ENCODE measurements at places on chromosomes 1 and 21.

DNA sequence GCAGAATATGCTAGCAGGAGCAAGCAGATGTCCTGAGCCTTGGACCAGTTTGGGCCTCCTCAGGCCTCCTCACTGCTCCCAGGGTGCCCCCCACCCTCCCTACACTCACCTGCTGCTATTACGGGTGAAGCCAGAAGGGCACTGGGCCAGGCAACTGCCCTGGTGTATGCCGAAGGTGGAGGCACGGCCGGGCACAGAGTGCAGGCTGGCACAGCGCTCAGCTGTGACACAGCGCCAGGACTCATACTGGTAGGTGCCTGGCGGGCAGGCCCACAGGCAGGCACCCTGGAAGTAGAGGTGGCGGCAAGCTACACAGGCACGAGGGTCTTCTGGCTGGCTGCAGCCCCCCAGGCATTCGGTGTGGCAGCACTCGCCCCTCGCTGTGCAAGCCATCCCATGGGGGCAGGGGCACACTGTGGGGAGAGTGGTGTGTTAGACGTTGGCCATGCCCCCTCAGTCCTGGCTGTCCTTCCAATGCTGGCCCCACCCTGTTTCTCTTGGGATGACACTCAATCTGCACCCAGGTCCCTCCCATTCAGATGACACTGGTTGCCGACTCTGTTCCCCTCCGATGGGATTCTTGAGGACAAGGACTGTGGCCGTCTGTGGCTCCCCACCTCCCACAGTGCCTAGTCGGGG is 7.0 kb downstream of the INSRR start:
- no peak for DNase-seq

DNA sequence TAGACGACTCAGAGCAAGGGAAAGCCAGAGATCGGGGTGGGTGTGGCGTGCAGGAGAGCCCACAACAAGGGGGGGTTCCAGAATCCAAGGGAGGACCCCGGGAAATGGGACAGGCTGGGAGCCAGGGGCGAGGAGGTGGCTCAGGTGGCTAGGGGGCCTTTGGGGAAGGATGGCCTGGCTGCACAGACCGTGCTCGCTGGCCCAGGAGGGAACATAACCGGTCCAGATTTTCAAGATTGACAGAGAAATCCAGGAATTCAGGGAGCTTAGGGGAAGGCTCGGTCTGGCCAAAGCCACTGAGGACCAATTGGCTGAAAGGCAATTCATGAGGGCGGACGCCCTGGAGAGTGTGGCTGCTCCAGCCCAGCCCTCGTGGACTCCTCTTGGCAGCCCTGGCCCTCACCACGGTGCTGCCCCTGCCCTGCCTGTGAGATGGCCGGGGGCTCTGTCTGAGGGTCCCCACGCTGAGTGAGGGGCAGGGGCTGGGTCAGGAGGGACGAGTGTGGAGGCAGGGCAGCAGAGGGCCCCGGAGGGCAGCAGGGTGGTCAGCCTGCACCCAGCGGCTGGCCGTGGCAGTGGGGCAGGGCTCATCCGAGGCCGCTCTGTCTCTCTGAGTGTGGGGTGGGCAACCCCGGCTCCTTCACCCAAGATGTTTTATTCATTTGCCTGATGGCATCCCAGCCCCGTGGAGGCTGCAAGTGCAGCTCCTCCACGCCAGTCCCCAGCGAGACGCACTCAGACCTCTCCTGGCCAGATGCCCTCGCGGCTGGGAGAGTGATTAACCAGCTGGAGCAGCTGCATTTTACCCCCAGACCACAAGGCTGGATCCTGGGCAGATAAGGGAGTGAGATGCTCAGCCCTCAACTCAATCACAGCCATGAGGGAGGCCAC is 5.6 kb upstream of the LRRC3 start:
- DNase-seq: no peak

DNA sequence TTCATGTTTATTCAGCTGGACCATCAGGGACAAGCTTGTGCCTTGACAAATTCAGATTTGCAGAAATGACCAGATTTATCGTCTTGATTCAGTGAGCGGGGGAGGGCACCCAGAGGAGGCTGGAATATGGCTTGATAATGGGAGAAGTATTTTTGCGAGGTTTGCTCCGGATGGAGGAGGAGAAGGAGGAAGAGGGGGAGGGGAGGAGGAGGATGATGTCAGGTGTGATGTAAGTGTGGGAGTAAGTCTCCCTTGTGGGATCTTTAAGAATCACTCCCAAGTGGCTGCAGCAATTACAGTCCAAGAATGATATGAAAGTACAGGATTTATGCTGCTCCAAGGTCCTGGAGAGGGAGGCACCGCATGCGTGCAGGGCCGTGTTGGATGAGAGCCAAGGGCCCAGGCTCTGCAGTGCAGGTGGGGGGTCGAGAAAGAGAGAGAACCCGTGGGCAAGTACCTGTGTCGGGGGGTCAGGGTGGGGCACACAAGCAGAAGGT is 5.6 kb upstream of the ZNF496 start:
- DNase-seq: no peak

DNA sequence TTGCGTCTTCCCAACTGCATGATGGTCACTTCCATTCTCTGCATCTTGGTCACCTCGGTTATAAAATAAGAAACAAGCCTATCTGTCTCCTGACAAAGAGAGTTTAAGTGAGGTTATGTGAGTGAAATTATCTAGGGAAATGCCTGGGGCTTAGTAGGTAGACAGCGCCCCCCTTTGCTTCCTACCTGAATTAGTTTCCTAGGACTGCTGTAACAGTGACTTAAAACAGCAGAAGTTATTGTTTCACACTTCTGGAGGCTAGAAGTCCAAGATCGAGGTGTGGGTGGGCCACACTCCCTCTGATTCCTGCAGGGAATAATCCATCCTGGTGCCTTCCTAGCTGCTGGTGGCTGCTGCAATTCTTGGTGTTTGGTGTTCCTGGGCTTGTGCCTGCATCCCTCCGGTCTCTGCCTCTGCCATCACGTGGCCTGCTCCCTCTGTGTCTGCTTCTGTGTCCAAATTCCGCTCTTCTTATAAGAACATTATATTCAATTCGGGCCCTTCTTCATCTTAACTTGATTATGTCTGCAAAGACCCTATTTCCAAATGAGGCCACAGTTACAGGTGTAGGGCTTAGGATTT is 92.6 kb downstream of the IGSF21 start:
- no peak for DNase-seq

DNA sequence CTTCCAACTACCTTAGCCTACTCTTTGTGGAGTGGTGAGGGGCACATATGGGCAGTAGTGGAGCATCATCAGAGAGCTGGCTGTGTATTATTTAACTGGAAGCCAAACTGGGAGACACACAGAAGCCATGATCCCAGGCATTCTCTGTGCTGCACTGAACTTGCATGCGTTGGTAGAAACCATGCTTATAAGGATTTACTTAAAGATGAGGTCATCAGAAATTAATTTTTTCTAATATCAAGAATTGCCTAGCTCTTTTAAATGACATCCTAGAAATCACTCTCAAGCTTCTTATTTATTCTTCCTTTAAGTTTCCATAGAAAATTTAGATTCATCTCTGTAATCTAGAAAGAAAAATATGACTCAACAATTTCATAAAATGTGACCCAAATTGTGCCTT is 136.2 kb downstream of the KCNK1 start:
- DNase-seq: no peak

- DNase-seq: no peak
Measured at GRCh38 chr1:239896980-239897379, 194.7 kb upstream of the FMN2 start.

GRCh38 chr1:42322577-42322976 is 12.5 kb downstream of the FOXJ3 start:
- DNase-seq: no peak

DNA sequence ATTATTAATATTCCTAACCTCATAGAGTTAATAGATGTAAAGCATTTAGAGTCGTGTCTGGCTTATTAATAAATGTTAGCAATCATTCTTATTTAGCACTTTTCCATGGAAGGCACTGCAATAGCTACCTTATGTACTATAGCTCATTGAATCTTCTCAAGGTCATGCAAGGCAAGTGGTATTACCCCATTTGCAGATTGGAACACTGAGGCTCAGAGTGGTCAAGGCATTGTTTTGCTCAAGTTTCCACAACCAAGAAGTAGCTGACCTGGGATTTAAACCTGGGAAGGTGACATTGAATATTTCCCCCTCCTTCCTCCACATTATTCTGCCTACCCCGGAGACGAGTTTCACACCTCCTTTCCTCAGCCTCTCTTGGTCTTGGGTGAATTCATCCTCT is 37.8 kb upstream of the EYA3 start:
- DNase-seq: no peak

DNA sequence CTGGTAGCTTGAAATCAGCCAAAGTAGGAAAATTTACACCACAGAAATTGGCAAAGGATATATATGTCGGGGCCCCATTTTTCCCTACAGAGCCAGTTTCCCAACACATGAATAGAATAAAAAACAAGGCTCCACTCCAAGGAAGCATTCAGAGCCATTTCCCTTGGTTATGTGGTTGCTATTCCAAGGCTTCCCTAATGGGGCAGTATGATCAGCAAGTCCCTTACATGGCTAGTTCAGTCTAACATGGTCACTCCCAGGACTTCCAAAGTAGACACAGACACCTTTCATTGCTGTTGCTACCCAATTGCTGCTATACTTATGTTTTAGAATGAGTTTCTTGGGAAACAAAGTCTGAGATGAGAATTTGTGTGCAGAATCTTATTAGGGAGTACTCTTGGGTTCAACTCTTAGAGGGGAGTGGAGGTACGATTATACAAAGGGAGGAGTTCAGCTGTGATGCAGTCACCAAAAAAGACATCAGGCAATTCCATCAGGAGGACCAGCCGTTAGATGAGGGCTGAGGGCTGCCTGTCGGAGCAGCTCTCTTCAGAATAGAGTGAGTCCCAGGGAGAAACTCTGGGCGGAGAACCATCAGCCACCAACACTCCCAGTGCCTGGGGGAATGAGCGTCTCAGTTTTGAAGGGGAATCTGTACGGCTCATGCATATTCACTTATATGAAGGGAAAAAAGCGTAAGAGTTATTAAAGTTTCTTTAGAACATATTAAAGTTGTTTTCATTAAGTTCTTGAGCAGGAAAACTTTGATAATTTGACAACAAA is 92.9 kb downstream of the C21orf91 start:
- DNase-seq: no peak

DNA sequence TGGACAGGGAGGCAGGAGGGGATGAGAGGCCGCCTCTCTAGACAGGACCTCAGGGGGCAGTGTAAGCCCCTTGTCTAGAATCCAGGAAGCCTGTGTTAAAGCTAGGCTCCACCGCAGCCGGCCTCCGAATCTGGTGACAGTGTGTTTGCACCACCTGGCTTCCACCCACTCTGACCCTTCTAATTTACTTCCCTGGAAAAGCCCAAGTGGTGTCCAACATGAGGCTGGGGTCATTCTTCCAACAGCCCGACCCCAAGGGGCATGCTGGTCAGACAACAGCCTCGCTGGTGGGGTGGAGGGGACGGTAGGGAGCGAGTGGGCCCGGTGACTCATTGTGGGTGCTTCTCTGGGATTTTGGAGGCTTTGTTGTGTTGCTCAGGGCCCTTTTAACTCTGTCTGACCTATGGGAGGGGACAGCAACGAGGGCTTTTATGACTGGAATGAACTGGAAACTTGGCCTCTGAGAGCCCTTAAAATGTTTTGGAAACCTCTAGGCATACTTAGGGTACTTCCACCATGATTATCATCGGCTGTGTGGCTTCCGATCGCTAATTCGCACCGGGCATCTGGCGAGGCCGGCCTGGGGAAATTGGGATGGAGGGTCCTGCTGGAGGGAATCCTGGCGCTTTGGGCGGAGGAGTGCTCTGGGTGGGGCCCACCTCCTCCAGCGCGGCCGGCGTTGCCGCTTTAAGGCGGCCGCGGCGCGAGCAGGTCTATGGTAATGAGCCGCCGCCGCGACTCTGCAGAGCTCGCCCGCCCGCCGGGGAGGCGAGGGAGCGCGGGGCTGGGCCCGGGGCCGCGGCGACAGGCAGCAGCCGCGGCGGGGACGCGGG is at the start of gene CELSR2:
Gene CELSR2 (plus strand): TSS at position 743 of the 833 bp plus-strand sequence. CDS start 541 bp downstream, outside the sequence.
- no peak for DNase-seq

DNA sequence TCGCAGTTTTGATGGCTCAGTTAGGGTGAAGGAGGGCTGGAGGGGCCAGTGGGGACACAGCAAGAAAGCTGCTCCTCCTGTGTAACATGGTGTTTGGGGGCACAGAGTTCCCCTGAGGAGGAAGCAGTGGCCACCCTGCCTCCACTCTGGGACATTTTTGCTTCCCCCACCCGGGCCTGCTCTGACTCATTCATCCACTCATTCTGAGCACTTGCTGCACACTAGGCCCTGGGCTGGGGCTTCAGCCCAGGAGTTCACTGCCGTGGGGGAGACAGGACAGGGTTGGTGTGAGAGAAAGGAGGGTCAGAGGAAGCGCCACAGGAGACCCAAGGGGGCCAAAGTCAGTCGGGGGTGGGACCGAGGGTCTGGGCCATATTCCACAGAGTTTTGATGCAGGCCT is 41.4 kb upstream of the ACOT11 start:
- no peak for DNase-seq

DNA sequence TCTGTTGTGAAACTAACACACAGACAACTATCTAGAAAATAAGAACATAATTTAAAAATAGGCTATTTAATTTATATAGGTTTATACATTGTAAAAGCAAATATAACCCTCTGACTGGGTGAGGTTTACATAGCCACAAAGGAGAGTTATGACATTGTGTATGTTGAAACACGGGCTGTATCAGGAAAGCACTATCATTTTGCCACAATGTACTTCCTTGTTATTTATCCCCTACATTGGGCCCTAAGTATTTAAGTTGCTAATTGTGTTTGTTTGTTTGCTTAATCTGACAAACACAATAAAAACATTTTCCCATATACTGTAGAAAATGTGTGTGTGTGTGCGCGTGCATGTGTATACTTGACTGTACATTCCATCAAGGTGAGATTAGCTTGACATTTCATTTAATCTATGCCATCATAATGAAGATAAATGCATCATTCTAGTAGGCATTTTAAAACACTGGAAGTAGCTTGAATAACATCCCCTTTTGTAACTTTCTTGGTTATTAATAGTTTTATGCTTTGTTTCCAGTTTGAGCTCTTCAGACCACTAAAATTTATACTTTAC is 72.1 kb downstream of the RGS13 start:
- DNase-seq: no peak

- no peak for DNase-seq
Measured at GRCh38 chr1:50098591-50099021, 10.1 kb upstream of the ELAVL4 start.

- no peak for DNase-seq
Measured at GRCh38 chr1:21659924-21660326, 9.2 kb downstream of the RAP1GAP start.

GRCh38 chr1:117886101-117886795 is 43.2 kb downstream of the GDAP2 start:
- DNase-seq: peak; percentile 59

DNA sequence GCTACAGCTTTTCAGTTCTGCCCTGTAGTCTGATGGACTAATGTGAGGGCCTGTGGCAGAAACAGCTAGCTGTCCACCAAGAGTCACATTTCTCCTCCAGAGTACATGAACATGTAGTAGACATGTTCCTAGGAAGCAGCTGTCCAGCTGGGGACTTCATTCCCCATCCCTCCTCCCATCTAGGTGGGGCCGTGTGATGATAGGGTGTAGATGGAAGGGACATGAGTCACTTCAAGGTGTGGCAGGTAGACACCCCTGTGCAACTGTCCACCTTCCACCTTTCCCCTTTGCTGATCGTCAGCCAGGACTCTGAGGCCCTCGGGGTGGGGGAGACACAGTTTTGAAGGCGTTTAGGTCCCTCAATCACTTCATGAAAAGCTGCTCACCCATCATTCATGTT is 3.6 kb upstream of the RD3 start:
- DNase-seq: no peak

GRCh38 chr1:91555074-91555730 is 54.6 kb downstream of the CDC7 start:
- DNase-seq: no peak

GRCh38 chr1:202237052-202237451 is 43.5 kb downstream of the LGR6 start:
- DNase-seq: no peak

GRCh38 chr21:28959367-28960099 is 33.1 kb downstream of the LTN1 start:
- DNase-seq: peak; percentile 54

All from fibroblast of skin of left biceps (primary cell).